ENCODE measurements at places on chromosomes 16 and 17. TPM values are rescaled to one million over a fixed set of nuclear protein-coding genes. Genes with fewer than 3 reads are reported as not detected.

The TMEM97 gene
- total RNA-seq = 24.3 TPM

- DNase-seq = no peak
These were observed 211.3 kb downstream of the FOXL1 start for GRCh38 chr16:86789621-86790051.

- DNase-seq = no peak
These were observed 3.0 kb upstream of the TBX2 start for GRCh38 chr17:61396586-61397085.

DNA sequence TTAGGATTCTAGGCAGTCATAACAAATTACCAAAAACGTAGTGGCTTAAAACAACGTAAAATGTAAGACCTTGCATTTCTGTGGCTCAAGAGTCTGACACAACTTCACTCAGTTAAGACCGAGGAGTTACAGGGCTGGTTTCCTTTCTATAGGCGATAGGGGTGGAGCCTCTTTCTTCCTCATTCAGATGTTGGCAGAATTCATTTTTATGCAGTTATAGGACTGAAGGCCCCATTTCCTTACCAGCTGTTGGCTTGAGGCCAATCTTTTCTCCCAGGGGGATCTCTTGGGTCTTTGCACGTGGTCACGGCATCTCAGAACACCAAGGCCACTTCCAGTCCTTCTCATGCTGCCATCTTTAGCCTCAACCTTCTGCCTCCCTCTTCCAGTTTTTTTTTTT is 145.2 kb downstream of the KCNJ2 start:
- no peak for DNase-seq

GRCh38 chr17:45435481-45435880 is 2.8 kb upstream of the ARHGAP27 start:
- no peak for DNase-seq

DNA sequence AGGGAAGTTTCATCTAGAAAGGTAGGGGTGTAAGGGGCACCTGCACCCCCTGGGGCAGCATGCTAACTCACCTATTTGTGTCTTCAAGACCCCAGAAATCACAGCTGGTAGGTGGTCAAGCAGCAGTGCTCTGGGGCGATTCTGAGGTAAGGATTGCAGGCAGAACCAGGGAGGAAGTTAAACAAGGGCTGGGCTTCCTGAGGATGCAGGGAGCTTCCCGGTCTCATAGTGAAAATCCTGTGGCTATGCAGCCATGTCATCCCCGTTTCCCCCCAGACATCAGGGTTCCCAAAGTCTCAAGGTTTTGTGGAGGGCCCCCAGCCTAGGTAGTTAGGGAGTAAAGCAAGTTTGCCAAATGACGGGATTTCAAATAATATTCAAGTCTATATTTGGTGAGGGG is 78.5 kb downstream of the C16orf78 start:
- DNase-seq = no peak

GRCh38 chr16:86118467-86119307 is 219.7 kb downstream of the IRF8 start:
- DNase-seq = no peak

The KRT17 gene
- total RNA-seq = 1,205 TPM

- no peak for DNase-seq
These were observed 21.5 kb downstream of the MRC2 start for GRCh38 chr17:62648956-62649294.

GRCh38 chr17:77798031-77798430 is 160.5 kb upstream of the TNRC6C start:
- no peak for DNase-seq
